Epithelial cell of proximal tubule (primary cell): ENCODE measurements at places on chromosomes 6 and 20. TPM values are rescaled to one million over a fixed set of nuclear protein-coding genes. Genes with fewer than 3 reads are reported as not detected.

DNA sequence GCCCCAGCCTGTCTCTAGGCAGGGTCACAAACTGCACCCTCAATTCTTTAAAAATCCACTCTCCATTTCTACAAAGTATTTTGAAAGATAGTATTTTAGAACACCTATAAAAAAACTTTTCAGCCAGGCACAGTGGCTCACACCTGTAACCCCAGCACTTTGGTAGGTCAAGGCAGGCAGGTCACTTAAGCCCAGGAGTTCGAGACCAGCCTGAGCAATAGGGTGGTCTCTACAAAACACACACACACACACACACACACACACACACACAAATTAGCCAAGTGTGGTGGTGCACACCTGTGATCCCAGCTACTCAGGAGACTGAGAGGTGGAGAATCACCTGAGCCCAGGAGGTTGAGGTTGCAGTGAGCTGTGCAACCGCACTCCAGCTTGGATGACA is 30.2 kb downstream of the SLC23A2 start:
- no peak for DNase-seq

DNA sequence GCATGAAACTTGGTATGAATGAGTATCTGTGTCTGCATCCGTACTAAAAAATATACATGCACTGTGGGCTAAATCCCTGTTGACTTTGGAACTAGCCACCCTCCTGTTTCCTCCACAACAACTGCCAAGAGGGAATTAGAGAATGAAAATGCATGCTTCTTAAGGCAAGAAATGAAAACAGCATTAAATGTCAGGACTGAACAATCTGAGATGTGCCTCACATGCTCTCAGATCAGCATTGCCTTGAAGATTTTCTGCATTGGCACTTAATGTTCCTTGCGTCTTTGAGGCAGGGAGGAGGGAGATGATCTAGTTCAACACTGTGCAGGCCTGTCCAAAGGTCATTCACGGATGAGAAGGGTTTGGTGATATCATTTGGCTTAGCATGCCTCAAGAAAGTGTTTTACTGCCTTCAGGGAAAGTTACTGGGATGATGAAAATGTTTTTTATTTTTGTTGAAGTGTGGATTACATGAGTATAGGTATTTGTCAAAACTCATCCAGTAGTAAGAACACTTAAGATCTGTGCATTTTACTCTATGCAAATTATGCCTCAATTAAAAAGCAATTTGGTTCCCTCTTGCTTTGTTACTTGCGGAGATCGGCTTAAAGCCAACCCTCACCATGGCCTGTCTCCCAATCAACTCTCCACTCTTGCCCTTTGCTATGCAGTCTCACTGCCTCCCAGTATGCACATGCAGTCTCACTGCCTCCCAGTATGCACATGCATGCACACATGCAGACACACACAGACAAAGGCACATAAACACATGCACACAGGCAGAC is 47.5 kb upstream of the RIN2 start:
- DNase-seq = no peak

HLA-DRB5 gene
- total RNA-seq = not detected in 2 replicates

DNA sequence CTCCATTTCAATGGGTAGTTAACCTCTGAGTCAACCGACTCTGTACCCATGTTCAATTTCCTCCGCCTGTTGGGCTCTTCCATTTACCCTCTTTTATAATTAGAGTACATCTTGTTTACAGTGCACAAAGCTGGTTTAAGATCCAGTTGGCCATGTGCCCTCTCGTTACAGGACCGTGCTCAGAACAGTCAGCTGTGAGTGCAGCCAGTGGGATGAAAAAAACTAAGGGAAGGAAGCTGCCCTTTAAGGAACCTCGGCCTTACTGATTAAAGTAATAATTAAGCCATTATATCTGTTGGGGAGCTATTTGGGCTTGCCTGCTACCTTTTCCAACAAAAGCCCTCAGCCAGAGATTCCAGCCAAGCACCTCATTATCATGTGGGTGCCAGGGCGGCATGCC is 68.8 kb downstream of the TMEM170B start:
- DNase-seq = no peak

DNA sequence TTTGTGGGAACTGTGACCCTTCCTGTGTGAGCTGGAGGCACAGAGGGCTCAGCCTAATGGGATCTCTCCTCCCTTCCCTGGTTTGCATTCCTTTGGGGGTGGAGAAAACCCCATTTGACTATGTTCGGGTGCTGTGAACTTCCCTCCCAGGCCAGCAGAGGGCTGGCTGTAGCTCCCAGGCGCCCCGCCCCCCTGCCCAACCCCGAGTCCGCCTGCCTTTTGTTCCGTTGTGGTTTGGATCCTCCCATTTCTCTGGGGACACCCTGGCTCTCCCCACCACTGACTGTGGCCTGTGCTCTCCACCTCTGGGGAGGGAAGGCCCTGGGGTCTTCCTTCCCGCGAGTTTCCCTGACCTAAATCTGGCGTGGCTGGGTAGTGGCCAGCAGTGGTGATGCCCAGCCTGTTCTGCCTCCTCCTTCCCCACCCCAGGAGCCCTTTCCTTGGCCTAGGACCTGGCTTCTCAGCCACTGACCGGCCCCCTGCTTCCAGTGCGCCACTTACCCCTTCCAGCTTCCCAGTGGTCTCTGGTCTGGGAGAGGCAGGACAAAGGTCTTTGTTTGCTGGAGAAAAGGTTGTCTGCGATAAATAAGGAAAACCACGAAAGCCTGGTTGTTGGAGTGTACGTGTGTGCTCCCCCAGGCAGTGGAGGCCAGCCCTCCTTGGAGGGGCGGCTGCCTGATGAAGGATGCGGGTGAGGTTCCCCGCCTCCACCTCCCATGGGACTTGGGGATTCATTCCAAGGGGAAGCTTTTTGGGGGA is 4.9 kb downstream of the VEGFA start:
- DNase-seq = no peak

GRCh38 chr20:2800521-2801285 is at the start of gene CPXM1:
TSS of gene CPXM1 (minus strand) at chr20:2800627. CDS start at chr20:2800572, 55 bp downstream.
- no peak for DNase-seq

GRCh38 chr20:57958050-57958420 is 248.2 kb upstream of the PMEPA1 start:
- DNase-seq = no peak

DNA sequence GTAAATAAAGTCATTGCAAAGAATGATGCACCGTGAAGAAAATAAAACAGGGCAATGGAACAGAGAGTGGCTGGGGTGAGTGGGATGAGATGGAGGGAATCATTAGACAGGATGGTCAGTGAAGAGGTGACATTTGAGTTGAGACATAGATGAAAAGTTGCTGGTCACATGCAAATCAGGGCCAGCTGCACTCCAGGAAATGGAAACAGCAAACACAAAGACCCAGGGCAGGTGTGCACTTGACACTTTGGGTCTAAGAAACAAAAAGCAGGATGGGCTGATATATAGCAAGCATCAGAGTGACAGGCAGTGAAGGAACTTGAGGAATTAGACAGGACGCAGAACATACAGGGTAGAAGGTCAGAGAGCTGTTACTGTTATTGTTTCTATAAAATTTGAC is 171.5 kb upstream of the RIPOR2 start:
- no peak for DNase-seq

DNA sequence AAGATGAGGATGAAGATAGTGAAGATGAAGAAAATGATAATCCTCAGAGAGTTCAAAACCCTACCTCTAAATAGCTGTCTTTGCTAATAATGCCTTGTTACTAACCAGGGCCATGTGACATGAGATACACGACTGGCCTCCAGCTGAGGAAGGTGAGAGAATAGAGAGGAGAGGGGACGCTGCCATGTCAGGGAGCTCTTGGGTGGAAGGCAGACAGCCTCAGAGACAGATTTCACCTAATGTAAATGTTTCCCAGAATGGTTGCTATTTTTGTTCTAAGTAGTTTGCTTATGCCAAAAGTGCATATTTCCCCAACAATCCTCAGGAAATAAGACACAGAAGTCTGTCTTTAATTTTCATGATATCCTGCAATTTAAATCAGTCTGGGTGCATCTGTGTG is 138.4 kb downstream of the ELOVL4 start:
- no peak for DNase-seq

- no peak for DNase-seq
Observed at GRCh38 chr20:61924858-61925554, 140.7 kb downstream of the TAF4 start.

RBPJL gene
- total RNA-seq = not detected in 2 replicates

DNA sequence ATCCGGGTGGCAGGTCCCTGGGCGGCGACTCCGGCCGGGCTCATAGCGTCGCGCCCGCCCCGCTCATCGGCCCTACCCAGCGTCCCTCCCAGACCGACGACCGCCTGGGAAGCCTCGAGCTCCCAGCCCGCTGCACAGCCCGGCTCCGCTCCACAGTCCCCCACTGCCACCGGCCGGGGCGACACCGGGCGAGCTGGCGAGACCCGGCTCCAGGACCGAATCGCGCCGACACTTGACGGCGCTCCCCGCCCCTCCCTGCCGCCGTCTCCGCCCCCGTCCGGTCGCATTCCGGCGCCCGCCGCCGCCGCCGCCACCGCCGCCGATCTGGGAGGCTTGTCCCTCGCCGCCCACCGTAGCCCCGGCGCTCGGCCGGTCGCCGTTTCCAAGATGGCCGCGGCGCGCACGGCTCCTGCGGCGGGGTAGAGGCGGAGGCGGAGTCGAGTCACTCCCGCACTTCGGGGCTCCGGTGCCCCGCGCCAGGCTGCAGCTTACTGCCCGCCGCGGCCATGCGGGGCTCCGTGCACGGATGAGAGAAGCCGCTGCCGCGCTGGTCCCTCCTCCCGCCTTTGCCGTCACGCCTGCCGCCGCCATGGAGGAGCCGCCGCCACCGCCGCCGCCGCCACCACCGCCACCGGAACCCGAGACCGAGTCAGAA is at the start of gene MAP3K4:
TSS of gene MAP3K4 (plus strand) at position 364 of the 655 bp plus-strand sequence. CDS start at position 527, 163 bp downstream.
- DNase-seq = no peak

- DNase-seq = no peak
Observed at GRCh38 chr6:83769413-83769812, 60.5 kb upstream of the SNAP91 start.

- DNase-seq = no peak
Observed at GRCh38 chr20:57530327-57530981, 5.5 kb upstream of the CTCFL start.

DNA sequence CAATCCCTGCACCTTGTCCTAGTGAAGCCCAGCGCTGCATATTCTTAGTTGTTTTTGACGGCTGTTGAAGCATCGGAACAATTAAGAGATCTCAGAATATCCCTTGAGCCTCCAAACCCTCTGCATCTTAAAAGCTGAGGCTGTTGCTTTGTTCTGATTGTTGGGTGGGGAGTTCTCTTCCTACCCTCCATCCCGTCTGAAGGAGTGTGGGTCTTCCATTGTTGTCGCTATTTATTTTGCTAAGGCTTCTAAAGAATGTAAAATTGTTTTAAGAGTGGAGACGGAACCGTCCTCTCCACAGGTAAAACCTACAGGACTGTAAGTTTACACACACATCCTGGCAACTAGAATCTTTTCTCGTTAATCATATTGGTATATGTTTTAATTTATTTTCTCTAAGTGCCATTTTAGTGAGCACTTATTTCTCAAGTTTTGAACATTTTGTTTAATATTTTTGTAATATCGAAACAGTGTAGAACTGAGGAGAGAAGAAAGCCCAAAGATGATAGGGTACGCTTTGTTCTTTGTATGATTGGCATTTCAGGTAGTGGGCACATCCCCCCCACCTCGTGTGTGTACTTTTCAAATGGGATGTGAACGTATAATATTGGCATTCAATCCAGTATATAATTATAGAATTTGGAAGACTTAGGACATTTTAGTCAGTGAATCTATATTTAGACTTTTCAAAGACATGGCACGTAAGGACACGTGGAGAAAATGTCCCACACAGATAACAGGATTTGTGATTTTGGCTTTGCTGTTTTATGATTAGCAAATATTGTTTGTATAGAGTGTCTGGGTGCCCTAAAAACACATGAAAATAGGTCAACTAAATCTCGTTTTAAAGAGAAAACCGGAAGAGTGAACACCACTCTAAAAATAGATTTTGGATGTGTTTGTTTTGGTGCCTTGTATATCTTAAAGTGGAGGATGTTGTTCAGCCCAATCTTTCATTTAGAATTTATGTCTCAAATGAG is 1.3 kb downstream of the RNF146 start:
- DNase-seq = no peak

SLC25A27 gene
- 1.7 and 5.1 TPM in 2 replicates for total RNA-seq

DNA sequence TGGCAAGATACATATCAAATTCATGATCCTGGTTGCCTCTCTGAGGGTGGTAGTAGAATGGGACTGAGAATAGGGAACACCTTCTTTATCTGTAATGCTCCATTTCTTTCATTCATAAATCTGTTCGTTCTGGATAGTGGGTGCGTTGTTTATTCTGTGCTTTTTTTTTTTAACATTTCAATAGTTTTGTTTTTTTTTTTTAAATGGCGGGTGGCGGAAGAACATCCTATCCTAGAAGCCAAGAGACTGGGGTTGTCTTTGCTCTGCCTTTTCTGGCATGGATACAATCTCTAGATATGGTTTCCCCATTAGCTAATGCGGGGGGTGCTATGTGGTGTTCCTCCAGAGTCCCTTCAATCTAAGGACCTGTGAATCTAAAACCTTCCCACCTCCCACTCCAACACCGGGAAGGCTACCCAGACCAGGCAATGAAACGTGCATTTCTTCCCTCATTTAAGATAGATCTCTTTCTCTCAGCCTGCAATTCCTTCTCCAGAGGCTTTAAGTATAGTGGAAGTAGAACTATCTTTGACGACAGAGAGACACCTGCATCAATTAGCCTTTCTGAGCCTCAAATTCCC is 883 bp upstream of the CCDC28A start:
- no peak for DNase-seq

DNA sequence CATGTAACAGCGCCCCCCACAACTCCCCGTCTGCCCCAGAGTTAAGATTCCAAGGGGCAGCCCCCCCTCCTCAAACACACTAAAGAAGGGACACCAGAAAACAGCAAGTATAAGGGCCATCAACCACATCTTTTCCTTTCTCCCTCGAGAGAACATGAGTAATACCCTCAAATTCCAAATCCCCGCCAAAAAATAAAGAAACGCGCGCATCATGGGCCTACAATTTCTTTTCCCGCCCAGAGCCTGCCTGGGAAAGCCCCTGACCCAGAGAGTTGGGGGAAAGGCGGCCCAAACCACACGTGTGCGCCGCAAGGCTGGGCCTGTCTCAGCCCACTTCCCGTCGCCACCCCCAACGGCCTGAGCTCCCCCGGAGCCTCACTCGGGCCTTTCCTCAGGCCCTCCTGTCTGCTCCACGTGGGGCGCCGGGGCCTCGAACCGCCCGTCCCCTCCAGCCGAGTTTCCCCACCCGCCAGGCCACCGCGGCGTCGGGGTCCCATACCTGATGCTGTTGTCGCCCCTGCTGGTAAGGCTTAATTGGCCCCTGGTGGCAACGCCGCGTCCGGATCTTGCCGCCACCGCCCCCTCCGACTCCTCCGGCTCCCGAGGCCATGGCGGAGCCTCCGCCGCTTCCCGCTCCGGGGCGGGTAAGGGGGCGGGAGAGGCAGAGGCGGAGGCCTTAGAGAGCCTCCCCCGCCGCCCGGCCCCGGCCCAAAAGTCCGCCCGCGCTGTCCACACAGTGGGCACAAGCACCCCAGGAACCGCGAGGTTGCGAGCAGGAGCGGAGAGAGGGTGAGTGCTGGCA is 746 bp downstream of the NUP153 start:
- no peak for DNase-seq

SLA2 gene
- not detected in 2 replicates for total RNA-seq

GRCh38 chr6:160801418-160801817 is 99.4 kb downstream of the PLG start:
- DNase-seq = no peak

GRCh38 chr20:37501940-37502339 is 19.1 kb upstream of the NNAT start:
- DNase-seq = no peak

- no peak for DNase-seq
Observed at GRCh38 chr6:149147195-149147594, 170.3 kb upstream of the TAB2 start.

C4B gene
- total RNA-seq = 1.1 and 1.2 TPM in 2 replicates

BPI gene
- not detected in 2 replicates for total RNA-seq
